Panc1 (cell line): ENCODE measurements at places on chromosomes 2 and 18.

- no peak for DNase-seq
Measured at GRCh38 chr2:218858671-218859555, 692 bp upstream of the WNT6 start.

DNA sequence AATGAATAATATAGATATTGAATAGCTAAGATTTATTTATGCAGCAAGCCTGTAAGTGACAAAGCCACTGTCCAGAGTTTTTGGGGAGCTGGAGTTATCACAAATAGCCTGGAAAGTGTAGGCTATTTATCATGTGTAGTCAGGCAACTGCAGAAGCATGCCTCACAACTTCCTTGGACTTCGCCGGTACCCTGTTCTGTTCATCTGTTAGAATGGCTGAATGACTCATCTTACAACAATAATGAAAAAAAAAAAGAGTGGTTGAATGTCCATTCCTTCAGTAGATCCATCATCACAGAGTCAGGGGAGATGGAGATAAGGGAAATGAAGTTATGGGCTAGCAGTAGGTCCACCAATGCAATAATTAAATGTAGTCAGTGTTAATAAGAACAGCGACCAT is 24.0 kb upstream of the ATP5MC3 start:
- no peak for DNase-seq

DNA sequence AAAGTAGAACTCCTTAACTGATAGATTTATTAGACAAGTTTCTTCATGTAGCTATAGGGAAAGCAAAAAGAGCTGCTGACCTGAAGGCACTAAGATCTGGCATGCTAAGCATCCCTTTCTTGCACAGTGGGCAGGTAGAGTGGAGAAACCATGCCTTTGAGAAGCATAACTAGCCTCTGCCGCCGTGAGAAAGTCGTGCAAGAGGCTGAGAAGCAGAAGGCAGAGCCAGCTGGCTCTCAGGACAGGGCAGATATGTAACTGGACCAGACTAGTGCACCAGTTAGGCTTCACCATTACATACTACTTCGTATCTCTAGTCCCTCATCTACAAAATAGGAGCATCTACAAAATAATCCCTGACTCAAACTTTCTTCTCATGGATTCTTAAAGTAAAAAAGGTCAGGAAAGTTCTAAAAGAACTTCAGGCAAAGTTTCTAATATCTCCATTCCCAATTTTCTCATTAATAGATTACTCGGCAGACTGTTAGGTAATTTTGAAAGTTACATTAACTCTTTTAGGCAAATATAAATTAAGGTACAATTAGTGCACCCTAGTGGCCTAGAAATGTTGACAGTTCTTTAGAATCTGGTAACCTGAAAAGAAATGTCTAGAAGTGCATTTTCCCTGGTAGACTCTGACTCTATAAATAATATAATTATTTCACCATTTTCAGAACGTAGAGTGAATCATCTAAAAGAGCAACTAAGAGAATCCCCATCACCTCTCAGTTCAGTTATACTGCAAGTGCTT is 10.3 kb downstream of the ERBB4 start:
- DNase-seq: no peak

DNA sequence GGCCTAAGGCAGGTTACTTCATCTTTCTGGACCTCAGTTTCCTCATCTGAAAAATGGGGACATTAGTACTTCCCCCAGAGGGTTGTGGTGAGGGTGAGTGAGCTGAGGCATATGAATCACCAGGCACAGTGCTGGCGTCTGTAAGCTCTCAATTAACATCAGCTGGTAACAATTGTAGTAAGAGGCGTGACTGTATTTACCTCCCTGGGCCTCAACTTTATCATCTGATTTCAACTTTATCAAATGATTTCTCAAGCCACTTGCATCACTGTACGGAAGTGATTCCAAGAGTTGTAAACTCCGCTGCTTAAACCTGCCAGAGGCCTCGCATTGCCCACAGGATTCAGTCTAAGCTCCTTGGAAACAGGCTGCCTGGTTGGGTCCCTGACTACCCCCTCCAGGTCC is 53.6 kb upstream of the PKDCC start:
- DNase-seq: no peak

- DNase-seq: no peak
Measured at GRCh38 chr2:199315299-199316179, 142.2 kb downstream of the SATB2 start.

- DNase-seq: no peak
Measured at GRCh38 chr2:206820807-206821206, 55.4 kb downstream of the FASTKD2 start.

GRCh38 chr2:240604291-240604938 is 17.9 kb downstream of the CAPN10 start:
- no peak for DNase-seq

DNA sequence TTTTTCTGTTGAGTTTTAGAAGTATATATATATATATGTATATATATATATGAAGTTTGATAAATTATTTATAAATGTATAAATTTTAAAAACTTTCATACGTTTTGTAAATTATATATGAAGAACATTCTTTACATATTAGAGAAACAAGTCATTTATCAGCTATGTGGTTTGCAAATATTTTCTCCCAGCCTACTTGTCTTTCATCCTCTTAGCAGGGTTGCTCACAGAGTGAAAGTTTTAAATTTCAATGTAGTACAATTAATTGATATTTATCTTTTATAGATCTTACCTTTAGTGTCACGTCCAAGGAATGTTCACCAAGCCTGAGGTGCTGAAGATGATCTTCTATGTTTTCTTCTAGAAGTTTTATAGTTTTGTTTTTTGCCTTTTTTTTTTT is 78.3 kb upstream of the HS6ST1 start:
- no peak for DNase-seq

GRCh38 chr2:28516950-28517349 is 21.1 kb downstream of the PLB1 start:
- DNase-seq: no peak

DNA sequence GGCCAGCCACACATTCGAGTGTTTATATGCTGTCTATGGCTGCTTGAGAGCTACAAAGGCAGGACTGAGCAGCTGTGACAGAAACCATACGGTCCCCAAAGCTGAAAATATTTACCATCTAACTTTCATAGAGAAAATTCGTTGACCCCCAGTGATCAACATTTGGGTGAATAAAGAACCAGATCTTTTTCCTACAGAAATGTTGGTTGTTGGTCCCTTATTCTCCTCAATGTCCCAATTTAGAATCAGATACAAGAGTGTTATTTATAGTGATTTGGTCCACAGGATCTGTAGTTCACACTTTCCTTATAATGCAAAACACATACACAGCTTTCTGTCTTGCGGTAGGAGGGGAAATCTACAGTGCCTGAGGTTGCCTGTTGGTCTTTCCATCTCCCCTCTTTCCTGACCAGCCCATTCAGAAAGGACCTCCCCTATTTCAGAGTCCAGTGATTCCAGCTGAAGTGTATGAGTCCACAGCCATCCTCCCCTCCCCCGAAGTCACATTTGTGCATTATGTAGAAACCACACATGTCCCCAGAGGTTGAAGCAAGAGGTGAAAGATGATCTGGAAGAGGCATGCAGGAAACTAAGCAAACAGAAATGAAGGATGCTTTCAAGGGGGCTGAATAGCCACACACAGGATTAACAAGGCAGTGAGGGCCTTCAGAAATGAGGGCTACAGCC is 61.9 kb downstream of the SPRED2 start:
- no peak for DNase-seq

- DNase-seq: no peak
Measured at GRCh38 chr2:169683425-169684134, 10.6 kb downstream of the CFAP210 start.

- no peak for DNase-seq
Measured at GRCh38 chr2:235909358-235909757, 258.8 kb downstream of the GBX2 start.

- no peak for DNase-seq
Measured at GRCh38 chr2:66000901-66001300, 434.0 kb upstream of the MEIS1 start.

GRCh38 chr2:229083606-229084340 is 187.3 kb downstream of the PID1 start:
- DNase-seq: no peak

- no peak for DNase-seq
Measured at GRCh38 chr2:119860924-119861323, 101.2 kb downstream of the PTPN4 start.

DNA sequence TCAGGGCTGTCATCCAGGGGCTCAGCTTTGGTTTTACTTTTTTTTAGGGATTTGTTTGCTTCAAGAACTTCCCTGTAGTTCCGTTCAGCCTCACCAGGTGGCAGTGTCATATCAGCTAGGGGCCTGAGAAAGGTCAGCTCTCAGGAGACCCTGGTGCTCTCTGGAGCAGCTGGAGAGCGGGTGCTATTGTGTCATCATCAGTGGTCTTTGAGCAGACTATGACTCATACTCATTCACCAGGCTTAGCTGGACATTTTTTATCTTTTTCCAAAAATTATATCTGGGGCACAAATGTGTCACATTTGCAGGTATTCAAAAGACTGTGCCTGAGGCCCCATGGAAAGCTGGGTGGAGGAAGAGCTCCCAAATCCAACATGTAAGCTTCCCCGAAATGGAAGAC is 24.4 kb downstream of the ZNF892 start:
- peak; percentile 45 for DNase-seq

- no peak for DNase-seq
Measured at GRCh38 chr2:110167326-110168000, 37.4 kb downstream of the NPHP1 start.

- no peak for DNase-seq
Measured at GRCh38 chr2:98478907-98479306, 34.2 kb downstream of the INPP4A start.

- DNase-seq: no peak
Measured at GRCh38 chr2:83782122-83782521, 677.0 kb downstream of the SUCLG1 start.

- DNase-seq: no peak
Measured at GRCh38 chr2:74999468-74999867, 41.0 kb downstream of the POLE4 start.

DNA sequence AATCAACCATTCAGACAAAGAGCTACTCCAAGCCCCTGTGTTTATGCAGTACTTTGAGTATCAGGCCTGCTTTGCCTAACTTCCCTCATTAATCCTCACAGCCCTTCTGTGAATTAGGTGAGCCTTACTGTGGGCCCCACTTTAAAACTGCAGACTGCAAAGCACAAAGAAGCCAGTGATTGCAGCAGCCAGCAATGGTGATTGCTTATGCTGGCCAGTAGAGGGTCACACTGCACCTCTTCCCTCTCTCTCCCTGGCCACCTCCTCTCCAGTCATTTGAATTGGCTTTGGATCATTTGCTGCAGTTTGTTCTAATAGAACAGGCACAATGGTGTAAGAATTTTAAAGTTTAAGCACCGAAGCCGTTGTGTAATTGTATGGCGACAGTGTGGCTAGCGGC is 229.9 kb downstream of the AGPS start:
- no peak for DNase-seq

- no peak for DNase-seq
Measured at GRCh38 chr2:3396920-3397559, 17.5 kb downstream of the TRAPPC12 start.

DNA sequence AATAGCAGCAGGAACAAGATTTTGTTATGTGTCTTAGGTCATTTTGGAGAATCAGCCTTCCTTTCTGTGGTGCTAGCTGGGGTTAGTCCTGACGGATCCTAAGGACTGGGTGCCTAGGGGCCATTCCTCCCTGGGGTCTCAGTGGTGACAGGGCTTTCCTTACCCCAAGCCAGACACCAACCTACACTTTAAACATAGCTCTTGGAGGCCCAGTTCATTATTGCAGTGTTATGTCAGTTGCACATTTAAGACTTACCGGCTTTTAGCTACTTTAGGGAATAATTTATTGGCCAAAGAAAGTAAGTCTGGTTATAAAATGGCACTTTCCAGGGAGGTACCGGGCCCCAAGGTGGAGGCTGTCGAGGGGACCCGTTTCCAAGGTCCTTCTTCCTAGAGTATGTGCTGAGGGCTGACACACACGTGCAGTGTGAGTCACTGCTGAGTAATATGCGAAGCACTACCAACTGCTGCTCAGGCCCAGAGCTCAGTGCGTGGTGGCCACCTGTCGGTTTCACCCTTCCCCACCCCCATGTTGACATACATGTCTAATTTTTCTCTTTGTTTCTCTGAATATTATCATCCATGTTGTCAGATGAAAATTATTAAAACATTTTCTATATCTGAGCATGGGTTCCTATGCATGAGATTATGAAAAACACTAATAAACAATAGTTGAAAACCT is 37.0 kb upstream of the GRHL1 start:
- DNase-seq: peak; percentile 82

- DNase-seq: no peak
Measured at GRCh38 chr2:2683606-2684224, 352.6 kb upstream of the MYT1L start.

GRCh38 chr2:108916122-108916795 is 72.8 kb downstream of the EDAR start:
- DNase-seq: no peak

GRCh38 chr2:172102391-172103359 is at the start of gene DLX2:
TSS of gene DLX2 (minus strand) at chr2:172102900. CDS start at chr2:172102538, 362 bp downstream.
- no peak for DNase-seq

- no peak for DNase-seq
Measured at GRCh38 chr2:199979832-199980628, 24.6 kb downstream of the MAIP1 start.

- no peak for DNase-seq
Measured at GRCh38 chr2:223722226-223722625, 115.2 kb downstream of the AP1S3 start.

DNA sequence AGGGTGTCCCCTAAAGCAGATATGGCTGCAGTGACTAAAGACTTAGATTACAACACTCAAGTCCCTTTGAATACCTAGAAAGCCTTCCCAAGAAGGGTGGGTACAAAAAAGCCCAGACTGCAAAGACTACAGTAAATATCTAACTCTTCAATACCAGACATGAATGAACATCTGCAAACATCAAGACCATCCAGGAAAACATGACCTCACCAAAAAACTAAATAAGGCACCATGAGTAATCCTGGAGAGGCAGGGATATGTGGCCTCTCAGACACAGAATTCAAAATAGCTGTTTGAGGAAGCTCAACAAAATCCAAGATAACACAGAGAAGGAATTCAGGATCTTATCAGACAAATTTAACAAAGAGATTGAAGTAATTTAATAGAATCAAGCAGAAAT is 138.2 kb upstream of the OTOS start:
- no peak for DNase-seq

- DNase-seq: no peak
Measured at GRCh38 chr18:3466045-3466444, 16.1 kb downstream of the TGIF1 start.

DNA sequence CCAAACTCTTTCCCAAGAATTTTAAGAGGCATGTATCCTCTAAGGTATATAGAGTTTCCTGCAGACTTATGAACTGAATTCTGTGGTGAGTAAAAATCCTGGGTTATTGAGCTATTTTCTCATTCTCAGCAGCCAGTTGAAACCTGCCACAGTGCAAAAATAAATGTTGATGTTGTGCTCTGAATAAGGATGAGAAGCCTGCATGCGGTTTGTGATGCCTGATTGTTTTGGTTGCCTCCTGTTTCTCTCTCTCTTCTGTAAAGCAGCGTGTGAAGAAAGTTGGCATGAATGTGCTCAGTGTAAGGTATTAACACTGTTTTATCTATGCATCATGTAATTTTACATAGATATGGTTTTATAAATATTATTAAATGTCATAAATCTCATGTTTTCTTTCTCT is 452.6 kb downstream of the CDH2 start:
- DNase-seq: no peak
